ENCODE measurements at places on chromosomes 7 and 10.

DNA sequence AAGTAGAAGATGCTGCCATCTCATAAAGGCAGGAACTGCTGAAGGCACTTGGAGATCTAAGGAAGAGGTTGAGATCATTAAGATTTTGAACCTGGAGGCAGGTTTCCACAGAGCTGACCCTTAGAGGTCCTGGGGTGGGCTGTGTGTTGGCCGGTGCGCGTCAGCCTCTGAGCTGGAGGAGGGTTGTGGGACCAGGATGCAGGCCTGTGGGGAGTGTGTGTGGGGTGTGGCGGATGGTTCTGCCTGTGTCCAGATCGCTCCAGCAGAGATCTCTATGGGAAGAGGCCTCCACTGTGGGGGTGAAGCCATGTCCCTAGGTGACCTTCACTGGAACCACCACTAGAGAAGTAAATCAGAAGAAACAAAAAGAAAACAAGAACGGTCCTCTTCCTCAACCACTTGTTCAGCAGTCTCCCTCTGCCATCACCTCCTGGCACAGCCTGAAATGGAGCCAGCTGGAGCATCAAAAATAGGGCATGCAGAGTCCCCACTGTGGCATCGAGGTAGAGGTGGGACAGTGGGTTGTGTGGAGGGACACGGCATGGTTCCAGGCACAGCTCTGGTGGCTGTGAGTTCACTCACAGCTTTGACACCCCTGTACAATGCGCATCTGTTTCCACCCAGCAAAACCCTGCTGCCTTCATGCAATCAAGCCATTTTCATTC is 453.8 kb downstream of the TCERG1L start:
- no peak for DNase-seq

- DNase-seq: peak; percentile 94
Measured at GRCh38 chr7:28405662-28406061, 6.7 kb upstream of the CREB5 start.

DNA sequence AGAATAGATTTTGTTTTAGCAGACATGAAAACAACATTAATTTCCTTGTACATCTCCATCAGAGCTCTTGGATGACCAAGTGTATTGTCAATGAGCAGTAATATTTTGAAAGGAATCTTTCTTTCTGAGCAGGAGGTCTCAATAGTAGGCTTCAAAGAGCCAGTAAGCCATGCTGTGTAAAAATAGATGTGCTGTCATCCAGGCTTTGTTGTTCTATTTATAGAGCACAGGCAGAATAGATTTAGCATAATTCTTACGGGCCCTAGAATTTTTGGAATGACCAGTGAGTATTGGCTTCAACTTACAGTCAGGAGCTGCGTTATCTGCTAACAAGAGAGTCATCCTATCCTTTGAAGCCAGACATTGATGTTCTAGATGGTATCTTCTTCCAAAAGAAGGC is 19.0 kb downstream of the MINPP1 start:
- DNase-seq: no peak

DNA sequence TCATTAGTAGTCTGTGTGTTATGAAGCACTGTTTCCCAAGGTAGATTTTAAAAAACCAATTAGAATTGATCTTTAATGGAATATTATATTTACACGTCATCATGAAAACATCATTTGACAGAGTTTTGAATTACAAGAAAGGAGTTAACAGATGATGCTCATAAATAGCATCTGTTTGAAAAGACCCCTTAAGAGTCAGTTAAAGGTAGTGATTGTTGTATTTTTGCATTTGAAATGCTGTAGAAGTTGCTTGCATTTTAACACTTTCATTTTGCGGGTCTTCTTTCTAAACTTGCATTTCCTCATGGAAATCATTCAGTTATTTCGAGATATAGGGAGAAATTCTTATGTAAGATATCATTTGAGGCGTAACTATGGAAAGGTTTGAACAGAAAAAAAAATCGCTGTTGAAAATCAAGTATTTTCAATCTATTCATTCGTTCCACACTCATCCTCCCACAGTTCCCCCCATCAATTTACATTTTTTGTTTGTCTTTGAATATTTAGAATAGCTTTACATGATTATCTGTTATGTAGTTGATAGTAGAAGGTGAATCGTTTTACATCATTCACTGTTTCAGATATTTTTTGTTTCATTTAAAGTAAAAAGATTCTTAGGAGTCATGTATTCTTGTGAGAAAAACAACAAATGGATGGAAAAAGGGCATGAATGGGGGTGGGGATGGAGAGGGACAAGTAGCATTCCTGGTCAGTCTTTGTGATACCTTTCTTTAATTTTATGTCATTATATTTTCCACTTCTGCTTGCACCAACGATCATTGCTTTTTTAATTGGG is 3.0 kb upstream of the SKIDA1 start:
- no peak for DNase-seq

GRCh38 chr10:4590807-4591206 is 235.2 kb upstream of the AKR1E2 start:
- DNase-seq: no peak

- peak; percentile 67 for DNase-seq
Measured at GRCh38 chr10:3924344-3924743, 139.3 kb upstream of the KLF6 start.

- no peak for DNase-seq
Measured at GRCh38 chr10:96517284-96517683, 3.6 kb upstream of the TLL2 start.

- DNase-seq: no peak
Measured at GRCh38 chr7:23471106-23471859, 992 bp upstream of the IGF2BP3 start.

DNA sequence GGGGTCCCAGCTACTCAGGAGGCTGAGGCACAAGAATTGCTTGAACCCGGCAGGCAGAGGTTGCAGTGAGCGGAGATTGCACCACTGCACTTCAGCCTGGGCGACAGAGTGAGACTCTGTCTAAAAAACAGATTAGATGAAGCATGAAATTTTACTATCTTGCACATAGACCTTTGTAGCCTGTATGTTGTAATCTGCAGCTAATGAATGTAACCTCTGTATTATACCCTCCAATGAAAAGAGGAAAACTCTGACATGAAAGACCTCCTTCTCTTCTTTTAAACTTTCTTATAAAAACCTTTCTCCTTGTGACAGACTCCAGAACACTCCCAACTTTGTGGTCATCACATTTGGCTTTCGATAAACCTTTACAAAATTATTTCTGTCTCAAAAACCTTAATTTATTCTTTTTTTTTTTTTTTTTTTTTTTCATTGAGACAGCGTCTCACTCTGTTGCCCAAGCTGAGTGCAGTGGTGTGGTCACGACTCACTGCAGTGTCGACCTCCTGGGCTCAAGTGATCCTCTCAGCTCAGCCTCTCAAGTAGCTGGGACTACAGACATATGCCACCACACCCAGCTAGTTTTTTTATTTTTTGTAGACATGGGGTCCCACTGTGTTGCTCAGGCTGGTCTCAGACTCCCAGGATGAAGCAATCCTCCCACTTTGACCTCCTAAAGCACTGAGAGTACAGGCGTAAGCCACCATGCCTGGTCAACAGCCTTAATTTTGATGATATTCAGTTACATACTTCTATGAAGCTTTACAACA is 97.4 kb downstream of the SVOPL start:
- no peak for DNase-seq

DNA sequence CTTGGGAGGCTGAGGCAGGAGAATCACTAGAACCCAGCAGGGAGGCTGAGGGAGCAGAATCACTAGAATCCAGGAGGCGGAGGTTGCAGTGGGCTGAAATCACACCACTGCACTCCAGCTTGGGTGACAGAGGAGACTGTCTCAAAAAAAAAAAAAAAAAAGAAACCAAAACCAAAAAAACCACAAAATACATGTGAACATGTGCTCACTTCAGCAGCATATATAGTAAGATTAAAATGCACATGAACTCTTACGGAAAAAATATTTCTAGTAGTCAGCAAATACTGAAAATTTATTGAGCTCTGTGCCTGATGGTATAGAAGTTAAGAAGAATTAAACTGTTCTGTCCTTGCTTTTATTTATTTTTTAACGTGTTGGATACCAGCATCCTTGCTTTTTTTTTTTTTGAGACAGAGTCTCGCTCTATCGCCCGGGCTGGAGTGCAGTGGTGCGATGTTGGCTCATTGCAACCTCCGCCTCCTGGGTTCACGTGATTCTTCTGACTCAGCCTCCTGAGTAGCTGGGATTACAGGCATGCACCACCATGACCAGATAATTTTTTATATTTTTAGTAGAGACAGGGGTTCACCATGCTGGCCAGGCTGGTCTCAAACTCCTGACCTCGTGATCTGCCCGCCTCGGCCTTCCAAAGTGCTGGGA is 9.6 kb upstream of the ZNF487 start:
- no peak for DNase-seq

- no peak for DNase-seq
Measured at GRCh38 chr10:78651287-78651686, 417.5 kb upstream of the ZMIZ1 start.

GRCh38 chr7:25408012-25408687 is 179.9 kb upstream of the NPVF start:
- no peak for DNase-seq

DNA sequence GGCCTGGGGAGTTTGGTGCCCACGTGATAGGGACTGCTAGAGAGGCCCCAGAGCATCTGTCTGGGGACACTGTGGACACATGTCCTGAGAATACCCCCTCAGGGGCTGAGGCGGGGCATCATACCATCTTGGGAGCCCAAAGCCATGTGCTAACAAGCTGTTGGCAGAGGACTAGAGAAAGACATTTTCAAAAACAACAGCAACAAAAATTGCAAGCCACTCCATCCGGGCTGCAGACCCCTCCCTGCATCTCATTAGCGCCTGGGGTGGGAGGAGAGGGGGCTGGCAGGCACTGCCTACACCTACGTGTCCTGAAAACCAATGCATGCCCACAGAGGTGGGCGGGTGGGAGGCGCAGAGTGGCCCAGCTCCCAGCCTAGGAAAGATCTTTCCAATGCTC is 507.4 kb upstream of the PODXL start:
- no peak for DNase-seq

GRCh38 chr10:124909563-124909962 is 32.4 kb upstream of the ZRANB1 start:
- no peak for DNase-seq

GRCh38 chr10:69574571-69574978 is 1.4 kb upstream of the NEUROG3 start:
- no peak for DNase-seq

DNA sequence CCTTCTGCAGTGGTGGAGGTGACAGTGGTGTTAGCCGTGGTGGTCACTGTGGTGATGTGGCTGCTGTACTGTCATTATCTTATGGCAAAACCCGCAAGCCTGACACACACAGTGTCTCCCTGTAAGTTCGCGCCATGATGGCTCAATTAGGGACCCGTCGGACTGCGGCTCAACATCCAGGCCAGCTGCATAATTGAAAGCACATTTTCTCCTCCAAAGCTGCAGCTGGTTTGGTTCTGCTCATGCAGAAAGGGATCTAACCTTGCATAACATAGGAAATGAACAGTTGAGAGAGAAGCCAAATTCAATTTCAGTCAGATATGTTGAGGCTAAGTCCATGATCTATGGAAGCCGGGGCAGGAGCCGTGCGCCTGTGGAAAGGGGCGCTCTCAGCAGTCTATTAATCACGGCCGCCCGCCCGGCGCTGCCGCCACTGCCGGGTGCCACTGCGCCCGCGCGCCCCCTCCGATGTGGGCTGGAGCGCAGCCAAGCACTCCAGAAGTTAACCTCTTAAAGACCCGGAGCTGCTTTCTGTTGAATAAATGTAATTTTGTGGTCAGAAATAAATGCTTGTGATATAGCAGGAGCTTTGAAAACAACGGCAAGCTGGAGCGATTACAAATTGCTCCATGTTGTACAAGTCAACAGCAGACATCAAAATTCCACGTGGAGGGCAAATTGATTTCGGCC is 227.7 kb downstream of the CUX1 start:
- DNase-seq: peak; percentile 86

DNA sequence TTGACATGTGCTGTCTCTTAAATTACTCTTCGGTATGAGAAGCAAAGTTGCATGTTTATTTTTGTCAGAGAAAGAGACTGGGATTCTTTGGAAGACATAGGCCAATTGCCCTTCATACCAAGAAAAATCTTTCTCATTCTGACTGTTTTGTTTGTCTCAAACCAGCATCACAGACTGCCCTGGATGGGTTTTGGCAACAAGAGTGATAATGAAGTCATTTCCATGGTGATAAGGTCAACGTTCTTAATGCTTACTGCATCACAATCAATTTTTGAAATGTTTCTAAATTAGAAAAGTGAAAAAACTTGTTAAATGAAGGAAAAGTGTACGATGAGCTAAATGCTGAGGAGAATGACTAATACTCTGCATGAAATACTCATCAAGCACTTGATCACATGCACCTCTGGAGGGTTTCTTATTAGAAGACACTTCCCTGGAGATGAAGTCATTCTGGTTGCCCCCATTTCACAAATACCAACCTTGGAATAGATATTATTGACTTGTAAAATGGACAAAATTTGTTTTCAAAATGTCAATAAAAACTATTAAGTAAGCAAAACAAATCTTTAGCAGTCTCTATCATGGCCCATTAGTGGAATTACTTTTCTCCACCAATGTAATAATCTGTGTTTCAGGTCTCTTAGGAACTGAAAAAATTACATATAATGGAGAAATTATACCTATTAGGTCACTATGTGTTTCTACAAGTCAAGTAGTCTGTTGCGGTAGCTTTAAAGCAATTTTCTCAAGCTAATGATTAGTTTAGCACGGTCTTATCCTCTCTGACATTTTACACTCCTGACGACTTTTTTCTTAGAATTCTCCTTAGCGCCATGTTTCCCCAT is 19.9 kb upstream of the SEC61G start:
- DNase-seq: no peak

- DNase-seq: no peak
Measured at GRCh38 chr7:151167197-151167961, at the start of gene GBX1. GBX1 (minus strand) TSS chr7:151167694; CDS start chr7:151167548, 146 bp downstream.

- no peak for DNase-seq
Measured at GRCh38 chr7:32316839-32317238, 173.3 kb downstream of the LSM5 start.

DNA sequence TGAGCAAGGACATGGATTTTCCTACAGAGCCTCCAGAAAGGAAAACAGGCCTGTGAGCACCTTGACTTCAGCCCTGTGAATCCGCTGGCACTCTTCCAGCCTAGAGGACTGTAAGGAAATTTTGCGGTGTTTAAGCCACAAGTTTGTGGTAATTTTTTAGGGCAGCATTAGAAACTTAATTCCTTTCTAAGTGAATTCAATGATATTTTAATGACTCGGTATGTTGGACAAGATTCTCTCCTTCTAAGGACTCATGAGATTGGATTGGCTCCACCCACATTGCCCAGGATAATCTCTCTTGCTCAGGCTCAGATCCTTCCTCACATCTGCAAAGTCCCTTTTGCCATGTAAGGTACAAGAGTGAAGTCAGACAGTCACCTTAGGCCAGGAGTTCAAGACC is 4.5 kb downstream of the LYZL2 start:
- no peak for DNase-seq

- no peak for DNase-seq
Measured at GRCh38 chr7:114622221-114622620, 207.6 kb downstream of the FOXP2 start.

- no peak for DNase-seq
Measured at GRCh38 chr10:34866848-34867247, 51.8 kb upstream of the PARD3 start.

GRCh38 chr7:99928994-99929729 is at the start of gene GJC3:
GJC3 (minus strand) TSS chr7:99929620; CDS start chr7:99929620, 0 bp downstream.
- no peak for DNase-seq

- DNase-seq: no peak
Measured at GRCh38 chr10:79627075-79627474, 16.3 kb downstream of the SFTPA1 start.

Data from AG09309 (cell line).